ENCODE measurements at places on chromosomes 3 and 15.

GRCh38 chr3:165523801-165524200, 313.4 kb downstream of the BCHE start:
- DNase-seq, result peak; percentile 82

GRCh38 chr3:142213298-142213697, 12.1 kb downstream of the GK5 start:
- peak; percentile 52 for DNase-seq

- DNase-seq, result peak; percentile 67
These were observed 1435.2 kb upstream of the CADM2 start for GRCh38 chr3:83523470-83524073.

DNA sequence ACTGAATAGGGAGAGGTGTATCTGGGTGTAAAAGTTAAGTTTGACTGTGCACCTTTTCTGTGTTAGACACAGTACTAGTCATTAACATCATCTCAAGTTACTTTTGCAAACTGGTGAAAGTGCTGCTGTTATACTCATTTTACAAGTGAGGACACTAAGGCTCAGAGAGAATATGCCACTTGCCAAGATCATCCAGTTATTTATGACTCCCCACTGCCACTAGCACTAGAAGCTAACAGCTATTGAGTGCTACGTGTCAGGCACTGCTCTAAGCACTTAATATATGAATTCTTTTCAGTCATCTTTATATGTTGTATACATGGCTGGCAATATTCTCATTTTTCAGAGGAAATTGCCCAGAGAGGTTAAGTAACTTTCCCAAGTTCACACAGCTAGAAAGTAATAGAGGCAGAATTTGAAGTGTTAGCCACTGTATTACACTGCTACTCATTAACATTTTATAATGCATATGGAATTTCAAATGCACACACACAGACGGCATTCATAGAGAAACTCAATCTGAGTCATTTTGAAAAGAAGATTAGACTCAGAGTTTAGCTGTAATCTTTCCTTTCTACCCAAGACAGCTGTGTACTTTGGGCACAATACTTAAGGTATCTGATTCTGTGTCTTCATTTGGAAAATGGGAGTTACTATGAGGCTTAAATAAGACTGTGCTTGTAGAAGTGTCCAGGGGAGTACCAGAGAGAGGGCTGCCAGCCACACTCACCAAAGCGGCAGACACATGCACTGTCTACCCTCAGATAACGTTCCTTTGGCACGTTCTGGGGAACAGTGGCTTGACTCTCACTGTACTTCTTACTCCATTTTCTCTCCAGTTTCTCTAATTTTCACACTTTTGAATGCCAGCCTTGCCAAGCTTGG, 1.3 kb upstream of the MASP1 start:
- no peak for DNase-seq

DNA sequence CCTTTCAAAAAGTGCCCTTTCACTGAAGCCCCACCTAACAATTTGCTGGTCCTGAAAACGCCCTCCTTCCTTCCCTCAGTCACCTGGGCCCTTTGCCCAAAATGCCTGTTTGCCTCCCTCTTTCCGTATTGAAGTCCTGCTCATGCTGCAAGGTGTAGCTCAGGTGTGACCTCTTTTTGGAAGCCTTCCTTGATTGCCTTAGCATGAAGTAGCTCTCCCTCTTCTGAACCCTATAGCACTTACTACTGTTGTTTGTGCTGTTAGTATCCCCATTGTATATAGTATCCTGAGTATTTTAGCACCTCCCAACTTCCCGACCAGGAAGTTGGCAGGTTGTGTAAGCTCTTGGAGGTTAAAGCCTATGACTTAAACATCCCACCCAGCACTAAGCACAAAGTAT, 1.7 kb downstream of the PLS1 start:
- DNase-seq, result no peak

DNA sequence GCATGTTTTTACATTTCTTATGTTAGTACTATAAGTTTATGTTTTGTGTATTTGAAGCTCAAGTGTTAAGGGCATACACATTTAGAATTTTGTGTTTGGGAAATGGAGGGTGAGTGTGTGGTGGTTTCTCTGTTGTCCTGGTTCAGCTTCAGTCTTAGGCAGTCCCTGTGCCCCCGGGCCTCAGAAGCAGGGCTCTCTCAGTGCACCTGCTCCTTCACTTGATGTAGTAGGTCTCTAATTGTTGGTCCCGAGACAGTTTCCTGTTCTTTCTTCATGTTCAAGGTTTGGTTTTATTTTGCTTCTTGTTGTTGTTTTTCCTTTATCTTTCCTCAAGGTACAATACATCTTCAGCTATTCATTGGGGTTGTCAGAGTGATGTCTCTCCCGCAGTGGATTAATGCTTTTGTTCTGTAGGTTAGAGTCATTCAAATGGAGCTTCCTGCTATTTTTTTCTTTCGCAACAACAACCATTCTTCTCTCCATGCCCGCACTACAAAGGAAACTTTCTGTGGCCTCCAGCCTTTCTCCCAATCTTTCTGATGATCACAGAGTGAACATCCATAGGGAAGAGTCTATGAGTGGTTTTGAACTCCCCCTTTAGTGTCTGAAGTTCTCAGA, 177.8 kb upstream of the GOLGA6L4 start:
- no peak for DNase-seq

DNA sequence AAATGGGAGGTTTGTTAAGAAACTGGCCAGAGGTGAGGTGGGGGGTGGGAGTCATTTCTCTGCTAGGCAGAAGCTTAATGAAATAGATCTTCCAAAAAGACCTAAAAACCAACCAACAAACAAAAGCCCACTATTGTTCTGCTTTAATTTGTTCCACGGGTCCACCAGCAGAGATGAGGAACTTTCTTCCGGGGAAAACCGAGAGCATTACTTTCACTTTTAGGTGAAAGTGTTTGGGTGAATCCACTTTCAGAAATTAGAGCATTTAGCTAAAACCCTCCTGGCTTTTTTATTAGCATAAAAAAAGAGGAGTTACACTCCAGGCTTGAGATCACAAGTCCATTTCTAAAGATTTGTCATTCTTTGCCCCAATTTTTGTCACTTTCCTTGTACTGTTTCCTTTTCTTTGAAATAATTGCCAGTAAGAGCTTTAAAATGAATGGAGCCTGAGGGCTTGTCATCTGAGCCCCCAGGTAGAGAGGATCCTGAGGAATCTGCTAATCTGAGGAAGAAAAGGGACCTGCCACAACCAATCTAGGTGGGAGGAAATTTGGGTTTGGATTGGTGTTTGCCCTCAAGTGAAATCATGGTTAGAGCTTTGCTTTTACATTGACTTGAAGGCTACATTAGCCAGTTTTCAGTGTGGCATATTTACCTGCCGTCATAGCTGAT, 667.6 kb downstream of the NAALADL2 start:
- DNase-seq, result peak; percentile 38

- no peak for DNase-seq
These were observed 64.3 kb downstream of the OSTN start for GRCh38 chr3:191263365-191263764.

- no peak for DNase-seq
These were observed 45.3 kb downstream of the TMEM212 start for GRCh38 chr3:171888466-171888865.

DNA sequence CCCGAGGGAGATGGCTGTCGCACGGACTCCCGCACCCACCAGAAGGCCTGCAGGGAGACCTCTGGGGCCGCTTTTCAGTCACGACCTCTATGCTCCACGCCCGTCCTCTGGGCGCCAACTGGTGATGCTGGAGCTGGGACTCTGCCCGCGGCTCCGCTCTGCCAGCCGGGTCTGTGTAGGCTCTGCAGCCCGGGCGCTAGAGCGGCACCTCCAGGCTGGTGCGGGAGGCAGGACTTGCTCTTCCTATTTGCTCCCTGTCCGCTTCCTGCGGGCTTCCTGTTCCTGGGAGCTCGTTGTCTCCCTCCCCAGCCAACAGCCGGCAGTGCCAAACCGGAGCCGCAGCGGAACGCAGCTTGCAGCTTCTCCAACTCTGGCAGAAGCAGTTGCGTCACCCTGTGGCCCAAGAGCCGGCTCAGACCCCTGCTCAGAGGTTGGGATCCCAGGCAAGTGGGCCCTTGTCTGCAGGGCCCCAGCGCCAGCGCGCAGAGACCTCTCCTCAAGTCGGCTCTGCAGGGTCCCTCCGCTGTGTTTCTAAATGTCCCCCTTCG, 285.9 kb downstream of the XXYLT1 start:
- DNase-seq, result peak; percentile 31

GRCh38 chr3:51802106-51802703, 23.2 kb upstream of the IQCF6 start:
- DNase-seq, result no peak

GRCh38 chr3:196666001-196666867, 26.7 kb downstream of the NRROS start:
- DNase-seq, result peak; percentile 68

- peak; percentile 94 for DNase-seq
These were observed 122.5 kb upstream of the ZBED2 start for GRCh38 chr3:111717601-111718000.

- DNase-seq, result no peak
These were observed 36.3 kb downstream of the APBA2 start for GRCh38 chr15:28921919-28922706.

- DNase-seq, result peak; percentile 80
These were observed 177.5 kb downstream of the RORA start for GRCh38 chr15:61051569-61052031.

- no peak for DNase-seq
These were observed 14.5 kb upstream of the ONECUT1 start for GRCh38 chr15:52804526-52805081.

DNA sequence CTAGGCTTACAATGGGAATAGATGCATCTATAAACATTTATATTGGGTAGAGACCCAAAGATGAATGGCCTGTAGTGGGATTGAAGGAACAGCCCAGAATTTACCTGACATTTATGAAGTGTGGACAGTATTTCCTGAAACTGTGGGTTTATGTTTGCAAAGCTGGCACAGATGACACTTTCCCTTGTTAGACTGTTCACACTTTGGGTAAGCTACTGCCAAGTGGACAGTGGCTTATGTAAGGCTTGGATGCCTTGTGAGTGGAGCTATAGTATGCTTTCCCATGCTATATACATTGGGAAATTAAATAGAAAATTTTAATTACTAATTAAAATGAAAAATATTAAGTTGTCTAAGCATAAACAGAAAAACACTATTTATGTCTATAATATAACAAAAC, 48.5 kb downstream of the STARD9 start:
- DNase-seq, result no peak

- DNase-seq, result no peak
These were observed 4.8 kb upstream of the CSK start for GRCh38 chr15:74776821-74777768.

DNA sequence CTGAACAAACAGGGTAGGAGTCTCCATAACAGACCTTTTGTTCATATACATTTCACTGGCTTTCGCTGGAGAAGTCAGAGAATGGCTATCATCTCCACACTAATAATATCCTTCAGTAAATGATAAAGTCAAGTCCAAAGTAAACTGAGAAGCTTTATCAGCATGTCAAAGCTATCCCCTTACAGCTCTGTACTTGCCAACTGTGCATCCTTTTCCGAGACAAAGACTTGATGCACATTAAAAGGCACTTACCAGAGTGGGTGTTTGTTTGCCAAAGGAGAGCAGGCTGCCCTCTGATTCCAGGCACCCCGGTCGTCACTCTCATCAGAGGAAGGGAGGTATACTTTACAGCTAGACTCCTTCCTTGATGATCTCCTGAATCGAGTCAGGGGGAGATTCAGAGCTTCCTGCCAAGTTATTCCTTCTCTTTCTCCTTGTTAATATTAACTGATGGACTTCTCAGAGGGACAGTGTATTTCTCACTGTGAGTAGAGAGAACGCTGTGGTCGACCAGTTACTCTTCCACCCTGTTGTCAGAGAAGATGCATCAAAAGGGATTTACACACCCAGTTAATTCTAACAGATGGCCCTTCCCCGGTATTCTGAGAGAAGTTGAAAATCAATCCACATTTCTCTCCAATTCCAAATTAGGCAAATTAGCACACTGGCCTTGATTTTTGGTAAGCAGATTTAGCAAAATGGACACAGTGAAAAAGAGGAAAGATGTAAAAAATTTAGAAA, 504.7 kb upstream of the NR2F2 start:
- DNase-seq, result no peak

DNA sequence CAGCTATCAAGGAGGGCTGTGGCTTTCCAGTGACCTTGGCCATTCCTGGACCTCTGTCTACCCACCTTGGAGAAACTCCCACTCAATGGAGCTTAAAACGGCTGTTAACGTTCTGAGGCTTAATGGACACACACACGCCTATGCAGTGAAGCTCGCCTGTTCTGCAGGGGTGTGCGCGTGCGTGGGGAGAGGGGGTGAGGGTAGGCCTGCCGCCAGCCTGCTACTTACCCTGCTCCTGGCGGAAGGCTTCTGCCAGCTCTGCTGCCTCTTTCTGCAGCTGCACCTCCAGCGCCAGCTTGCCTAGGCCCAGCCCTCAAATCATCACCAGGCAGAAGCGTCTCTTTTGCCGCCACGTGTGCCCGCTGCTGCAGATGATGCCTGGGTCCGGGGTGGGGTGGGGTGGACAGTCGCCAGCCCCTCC, 23.2 kb upstream of the PARL start:
- DNase-seq, result no peak

- DNase-seq, result no peak
These were observed 24.1 kb upstream of the BBX start for GRCh38 chr3:107498646-107499045.

DNA sequence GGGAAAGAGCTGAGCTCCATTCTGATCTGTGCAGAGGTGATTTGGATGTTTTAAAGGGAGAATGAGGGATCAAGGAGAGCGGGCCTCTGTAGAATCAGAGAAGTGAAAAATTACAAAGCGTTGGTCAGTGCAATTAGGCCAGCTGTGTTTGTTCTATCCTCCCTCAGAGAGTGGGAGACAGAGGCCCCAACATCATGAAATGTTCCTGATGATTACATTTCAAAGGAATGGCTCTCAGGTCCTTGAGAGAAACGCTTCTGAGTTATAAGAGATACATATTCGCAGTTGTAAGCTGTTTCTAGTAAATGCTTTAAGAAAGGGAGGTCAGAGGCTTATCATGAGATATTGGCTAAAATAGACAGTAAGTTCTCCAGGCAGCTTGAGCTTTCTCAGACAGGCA, 15.7 kb upstream of the CAND2 start:
- no peak for DNase-seq

GRCh38 chr15:69868756-69869155, 229.0 kb downstream of the TLE3 start:
- no peak for DNase-seq

GRCh38 chr3:131370935-131371687, 10.5 kb upstream of the NUDT16 start:
- DNase-seq, result no peak
